ENCODE measurements at places on chromosomes 1 and 21. TPM values are rescaled to one million over a fixed set of nuclear protein-coding genes. Genes with fewer than 3 reads are reported as not detected.
A peak's percentile ranks its signal among the peaks of the same experiment; 100 is the strongest.

DNA sequence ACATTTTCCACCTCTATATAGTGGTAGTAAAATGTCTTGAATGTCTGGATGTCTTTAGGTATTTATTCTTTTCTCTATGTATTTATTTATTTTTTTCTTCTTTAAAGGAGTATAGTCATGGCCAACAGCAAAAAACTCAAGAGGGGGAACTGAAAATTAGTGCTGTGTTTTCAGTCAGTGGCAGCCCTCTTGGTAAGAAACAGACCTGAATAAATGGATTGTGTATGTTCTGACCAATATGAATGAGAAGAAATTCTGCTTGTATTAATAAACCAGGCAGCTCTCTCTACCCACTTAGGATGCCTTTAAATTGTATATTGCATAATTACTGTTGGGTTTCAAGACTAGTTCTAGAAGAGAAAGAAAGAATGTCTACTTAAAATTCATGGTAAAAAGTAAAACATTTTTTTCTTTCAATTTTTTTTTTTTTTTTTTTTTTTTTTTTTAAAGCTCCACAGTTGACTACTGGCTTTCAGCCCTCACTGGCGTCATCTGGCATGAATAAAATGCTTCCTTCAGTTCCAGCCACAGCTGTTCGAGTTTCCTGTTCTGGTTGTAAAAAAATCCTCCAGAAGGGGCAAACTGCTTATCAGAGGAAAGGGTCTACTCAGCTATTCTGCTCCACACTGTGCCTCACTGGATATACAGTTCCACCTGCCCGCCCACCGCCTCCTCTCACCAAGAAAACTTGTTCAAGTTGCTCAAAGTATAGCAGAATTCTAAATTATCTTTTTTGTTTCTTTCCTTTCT is 101.6 kb downstream of the ZMYM4 start:
- no peak for DNase-seq

DNA sequence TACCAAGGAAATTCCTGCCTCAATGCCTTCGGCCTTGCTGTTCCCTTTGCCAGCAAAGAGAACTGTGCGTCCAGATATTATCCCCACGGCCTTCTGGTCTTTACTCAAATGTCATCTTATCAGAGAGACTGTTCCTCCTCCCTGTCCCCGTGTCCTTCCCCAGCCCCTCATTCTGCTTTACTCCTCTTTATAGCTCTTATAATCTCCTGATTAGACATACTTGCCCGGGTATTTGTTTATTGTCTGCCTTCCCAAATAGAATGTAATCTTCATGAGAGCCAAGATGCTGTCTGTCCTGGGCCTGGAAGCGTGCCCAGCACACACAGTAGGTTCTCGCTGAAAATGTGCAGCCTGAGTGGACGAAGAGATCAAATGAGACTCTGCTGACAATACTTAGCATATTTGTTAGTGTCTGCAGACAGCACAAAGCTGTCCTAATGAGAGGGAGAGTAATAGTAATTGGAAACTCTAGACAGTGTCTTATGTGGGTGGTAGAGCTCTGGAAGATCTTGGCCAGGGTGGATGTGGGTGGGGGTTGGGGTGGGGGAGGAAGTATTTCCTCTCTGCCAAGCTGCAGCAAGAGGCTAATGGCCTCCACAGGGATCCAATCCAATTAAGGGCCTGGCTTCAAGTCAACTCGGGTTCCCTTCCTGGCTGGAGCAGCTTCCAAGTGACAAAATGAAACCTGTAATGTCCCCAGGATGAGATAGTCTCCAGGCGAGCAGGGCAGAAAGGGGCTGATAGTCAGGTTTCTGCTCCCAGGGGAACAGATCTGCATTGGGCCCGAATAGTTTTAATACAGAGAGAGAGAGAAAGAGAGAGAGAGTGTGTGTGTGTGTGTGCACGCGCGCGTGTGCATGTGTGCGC is 9.5 kb upstream of the CLIC4 start:
- DNase-seq, result no peak

GRCh38 chr1:204945565-204945977 is 74.9 kb downstream of the NFASC start:
- DNase-seq, result no peak

DNA sequence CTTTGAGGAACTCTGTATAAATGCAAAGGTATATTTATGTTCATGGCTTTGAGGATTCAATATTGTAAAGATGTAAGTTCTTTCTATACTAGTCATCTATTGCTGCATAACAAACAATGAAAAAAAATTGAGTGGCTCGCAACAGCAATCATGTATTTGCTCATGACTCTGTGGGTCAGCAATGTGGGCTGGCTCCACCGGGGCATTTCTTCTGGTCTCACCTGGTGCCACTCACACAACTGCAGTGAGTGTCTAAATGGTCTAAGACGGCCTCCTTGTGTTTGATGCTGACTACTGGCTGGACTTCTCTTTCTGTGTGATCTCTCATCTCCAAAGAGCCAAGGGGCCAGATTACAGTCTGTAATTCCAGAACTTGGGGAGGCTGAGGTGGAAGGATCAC is 45.1 kb upstream of the EXO1 start:
- no peak for DNase-seq

DNA sequence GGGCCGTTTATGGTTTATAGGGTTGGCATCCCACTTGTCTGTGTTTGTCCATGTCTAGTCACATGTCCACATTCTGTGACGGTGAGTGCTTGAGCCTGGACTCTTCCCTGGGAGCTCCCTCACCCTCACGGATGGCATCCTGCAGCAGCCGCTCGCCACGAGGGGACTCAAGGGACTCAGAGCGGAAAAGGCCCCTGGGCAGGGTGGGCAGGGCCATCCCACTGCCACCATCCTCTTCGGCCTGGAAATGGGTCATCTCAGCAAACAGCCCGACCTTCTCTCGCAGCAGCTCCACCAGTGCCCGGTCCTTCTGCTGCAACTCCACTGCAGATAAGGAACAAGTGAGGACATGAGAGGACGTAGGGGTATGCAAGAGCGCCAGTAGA is 11.1 kb downstream of the RXFP4 start:
- DNase-seq, result no peak

GRCh38 chr1:17713993-17714392 is 41.1 kb upstream of the ACTL8 start:
- DNase-seq, result no peak

DNA sequence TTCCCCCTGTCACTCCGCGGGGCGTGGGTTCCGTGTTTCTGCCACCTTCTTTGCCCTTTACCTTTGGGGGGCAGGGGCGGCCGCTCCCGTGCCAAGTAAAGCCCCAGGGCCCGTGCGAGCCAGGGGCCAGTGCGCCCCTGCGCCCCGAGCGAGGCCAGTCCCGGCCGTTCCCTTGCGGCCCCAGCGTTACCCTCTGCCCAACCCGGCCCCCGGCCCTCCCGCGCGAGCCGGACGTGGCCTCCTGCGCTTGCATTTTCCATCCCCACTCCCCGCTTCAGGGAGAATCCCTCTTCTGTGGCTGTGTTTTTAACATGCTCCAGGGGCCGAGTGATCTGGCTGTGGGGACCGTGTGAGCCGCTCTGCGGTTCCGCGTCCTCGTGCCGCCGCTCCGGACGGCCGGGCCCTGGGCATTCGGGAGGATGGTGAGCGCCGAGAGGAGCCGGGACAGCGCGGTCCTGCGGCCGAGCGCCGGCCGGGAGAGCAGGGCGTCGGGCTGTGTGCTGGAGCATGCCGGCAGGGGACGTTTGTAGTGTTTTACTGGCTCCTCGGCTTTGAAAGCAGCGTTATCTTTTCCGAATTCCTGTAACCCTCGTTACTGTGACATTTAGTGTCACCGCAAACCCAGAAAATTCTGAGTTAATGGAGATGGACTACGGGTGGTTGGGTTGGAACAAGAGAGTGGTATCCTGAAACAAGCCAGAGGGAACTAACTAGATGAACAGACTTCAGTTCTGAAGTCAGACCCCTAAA is 1.0 kb downstream of the GALNT2 start:
- peak; percentile 25 for DNase-seq

DNA sequence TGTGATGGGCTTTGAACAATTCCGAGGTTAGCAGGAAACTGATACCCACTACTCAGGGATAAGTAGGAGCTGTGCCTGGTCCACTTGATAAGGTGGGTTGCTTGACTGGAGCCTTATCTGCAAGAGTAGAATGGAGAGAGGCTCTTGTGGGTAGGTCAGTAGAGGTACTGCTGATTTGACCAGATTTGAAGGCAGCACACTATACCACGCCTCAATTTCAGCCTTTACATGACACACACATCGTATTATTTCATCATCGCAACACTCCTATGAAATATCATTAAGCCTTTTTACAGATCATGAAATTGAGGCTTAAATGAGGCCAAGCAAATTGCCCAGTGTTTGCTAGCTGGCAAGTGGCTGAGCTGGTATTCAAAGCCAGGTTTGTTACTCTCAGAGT is 69.6 kb downstream of the KCNJ15 start:
- no peak for DNase-seq

GRCh38 chr1:98538106-98538505 is 123.4 kb upstream of the SNX7 start:
- DNase-seq, result no peak

DNA sequence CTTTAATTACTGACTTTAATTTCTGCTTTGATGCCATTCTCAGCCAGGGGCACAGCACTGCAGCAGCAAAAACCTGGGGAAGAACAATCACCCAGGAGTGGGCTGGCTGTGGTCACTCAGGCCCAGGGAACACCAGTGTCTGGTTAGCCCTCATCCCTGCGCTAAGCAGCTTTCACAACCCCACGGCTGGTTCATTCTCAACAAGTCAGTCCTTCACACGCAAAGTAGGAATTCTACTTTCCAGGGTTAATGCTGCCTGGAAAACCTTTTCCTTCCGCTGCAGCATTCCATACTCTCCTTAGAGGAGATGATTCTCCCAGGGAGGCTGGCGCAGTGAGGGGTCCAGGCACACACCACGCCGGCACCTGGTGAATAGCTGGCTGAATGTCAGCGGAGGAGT is 24.3 kb upstream of the KCNE1 start:
- no peak for DNase-seq

GRCh38 chr1:36238433-36238832 is 14.2 kb downstream of the THRAP3 start:
- DNase-seq, result no peak

GRCh38 chr1:29679316-29679715 is 443.0 kb downstream of the PTPRU start:
- DNase-seq, result no peak

- DNase-seq, result no peak
These were observed 16.5 kb upstream of the ADGRB2 start for GRCh38 chr1:31780632-31781031.

DNA sequence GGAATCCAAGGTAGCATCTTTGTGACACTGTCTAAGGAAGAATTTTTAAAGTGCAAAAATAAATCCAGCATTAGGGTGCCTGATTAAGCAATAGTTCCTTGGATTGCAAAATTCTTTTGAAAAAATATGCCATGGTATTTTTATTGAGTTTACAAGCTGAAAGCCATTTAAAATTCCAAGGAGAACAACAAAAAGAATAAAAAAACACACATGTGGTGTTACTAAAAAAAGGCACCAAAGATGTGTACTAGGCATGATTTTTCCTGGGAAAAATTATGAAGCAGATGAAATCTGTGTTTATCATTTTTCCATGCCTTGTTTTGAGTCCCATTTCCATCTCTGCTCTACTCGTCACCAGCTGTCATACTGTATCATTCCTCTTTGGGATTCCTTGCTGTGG is 157.0 kb upstream of the ZNHIT6 start:
- no peak for DNase-seq

DNA sequence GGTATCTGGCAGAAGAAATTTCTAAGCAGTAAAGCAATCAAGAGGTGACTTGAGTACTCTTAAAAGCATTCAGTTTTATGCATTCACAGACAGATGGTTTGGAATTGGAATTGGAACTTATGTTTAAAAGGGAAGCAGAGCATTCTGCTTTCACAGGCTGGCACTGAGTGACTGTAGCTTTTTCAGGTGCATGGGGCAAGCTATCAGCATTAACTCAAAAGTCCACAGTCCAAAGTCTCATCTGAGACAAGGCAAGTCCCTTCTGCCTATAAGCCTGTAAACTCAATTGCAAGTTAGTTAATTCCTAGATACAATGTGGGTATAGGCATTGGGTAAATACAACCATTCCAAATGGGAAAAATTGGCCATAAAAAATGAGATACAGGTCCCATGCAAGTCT is 1620.3 kb downstream of the MRPL39 start:
- no peak for DNase-seq

GRCh38 chr1:246569248-246570238 is 3.3 kb downstream of the CNST start:
- peak; percentile 24 for DNase-seq

- DNase-seq, result no peak
These were observed 83.0 kb downstream of the RYR2 start for GRCh38 chr1:237124856-237125462.

GRCh38 chr1:244010191-244010590 is 40.9 kb upstream of the ZBTB18 start:
- no peak for DNase-seq

DNA sequence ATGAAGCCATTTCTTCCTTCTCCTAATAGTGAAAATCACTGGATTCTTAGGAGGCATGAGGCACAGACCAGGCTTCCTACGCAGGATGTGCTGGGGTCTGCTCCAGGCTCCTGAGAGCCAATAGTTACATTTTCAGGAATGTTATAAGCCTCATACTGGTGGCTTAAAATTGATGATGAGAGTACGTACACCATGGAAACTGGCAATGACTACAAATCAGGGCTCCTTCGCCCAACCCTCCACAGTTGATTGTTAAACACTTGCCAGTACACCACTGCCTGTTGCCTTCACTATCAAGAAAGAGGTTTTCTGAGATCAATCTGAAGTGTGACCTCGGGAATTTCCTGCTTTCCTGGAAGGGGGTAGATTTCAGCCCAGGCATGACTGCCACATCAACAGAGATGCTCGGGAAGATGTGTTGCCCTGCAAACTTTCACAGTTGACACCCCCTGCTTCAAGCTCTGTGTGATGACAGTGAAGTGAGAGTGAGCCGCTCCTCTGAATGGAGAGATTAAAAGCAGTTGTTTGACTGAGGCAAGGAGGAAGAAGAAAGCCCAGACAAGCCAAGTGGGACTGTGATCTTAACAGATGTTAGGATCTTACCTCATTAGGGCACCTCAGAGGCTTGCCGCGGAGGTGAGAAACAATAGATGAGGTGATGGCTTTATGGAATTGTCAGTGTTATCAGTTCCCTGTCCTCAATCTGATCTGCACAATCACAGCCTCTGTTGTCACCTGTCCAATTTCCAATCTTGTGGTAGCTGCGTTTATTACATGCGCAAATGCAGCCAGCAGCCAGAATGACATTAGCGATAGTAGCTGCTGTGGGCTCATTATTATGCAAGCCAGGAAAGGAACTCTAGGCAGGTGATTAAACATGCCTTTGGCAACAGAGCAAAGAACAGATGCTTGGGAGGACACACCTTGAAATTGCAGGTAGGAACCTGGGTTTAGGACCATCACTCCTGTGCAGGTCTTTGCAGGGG is 277.3 kb downstream of the KAZN start:
- DNase-seq, result no peak

- DNase-seq, result no peak
These were observed 159.5 kb upstream of the KCTD3 start for GRCh38 chr1:215407575-215407974.

DNA sequence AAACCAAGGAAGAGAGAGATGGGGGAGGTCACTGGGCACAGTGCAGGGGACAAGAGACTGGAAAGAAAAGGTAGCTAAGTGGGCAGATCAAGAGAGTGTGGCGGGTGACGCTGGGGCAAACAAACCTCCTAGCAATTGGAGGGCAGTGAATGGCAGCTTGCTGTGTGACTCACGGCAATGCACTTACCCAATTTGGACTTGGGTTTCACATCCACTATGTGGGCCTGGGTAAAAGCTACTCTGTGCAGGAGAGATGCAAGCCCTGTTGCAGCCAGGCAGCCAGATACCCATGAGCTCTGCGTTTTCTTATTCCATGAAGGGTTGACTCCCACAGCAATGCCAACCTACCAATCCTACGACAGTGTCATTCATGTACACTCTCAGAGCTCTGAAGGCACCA is 9.5 kb downstream of the PLXNA2 start:
- DNase-seq, result no peak

CELA2B gene
- polyA plus RNA-seq, result not detected

CFHR2 gene
- polyA plus RNA-seq, result not detected

TIMM17A gene
- 16.4 TPM for polyA plus RNA-seq

Data from naive B cell (primary cell).